ENCODE measurements at places on chromosomes 2 and 18. TPM values are rescaled to one million over a fixed set of nuclear protein-coding genes. Genes with fewer than 3 reads are reported as not detected.

The LRATD1 gene
- not detected for total RNA-seq

DNA sequence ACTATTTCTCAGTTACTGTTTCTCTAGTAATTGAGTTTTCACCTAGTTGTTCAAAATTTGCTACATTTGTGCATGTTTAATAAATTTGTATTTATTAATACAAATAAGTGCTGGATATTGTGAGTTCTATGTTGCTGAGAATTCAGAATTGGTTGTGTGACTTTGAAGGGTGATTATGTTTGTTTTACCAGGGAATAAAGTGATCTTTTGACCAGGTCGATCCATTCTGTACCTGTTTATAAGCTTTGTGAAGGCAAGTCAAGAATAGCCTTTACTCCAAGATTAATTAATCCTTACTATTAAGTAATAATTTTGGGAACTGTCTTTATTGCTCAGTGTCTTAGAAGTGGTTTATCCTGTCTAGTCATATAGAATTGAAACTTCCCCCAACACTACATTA is 230.0 kb upstream of the GYPC start:
- DNase-seq, result no peak

The TXNDC2 gene
- total RNA-seq, result 0.73 TPM

DNA sequence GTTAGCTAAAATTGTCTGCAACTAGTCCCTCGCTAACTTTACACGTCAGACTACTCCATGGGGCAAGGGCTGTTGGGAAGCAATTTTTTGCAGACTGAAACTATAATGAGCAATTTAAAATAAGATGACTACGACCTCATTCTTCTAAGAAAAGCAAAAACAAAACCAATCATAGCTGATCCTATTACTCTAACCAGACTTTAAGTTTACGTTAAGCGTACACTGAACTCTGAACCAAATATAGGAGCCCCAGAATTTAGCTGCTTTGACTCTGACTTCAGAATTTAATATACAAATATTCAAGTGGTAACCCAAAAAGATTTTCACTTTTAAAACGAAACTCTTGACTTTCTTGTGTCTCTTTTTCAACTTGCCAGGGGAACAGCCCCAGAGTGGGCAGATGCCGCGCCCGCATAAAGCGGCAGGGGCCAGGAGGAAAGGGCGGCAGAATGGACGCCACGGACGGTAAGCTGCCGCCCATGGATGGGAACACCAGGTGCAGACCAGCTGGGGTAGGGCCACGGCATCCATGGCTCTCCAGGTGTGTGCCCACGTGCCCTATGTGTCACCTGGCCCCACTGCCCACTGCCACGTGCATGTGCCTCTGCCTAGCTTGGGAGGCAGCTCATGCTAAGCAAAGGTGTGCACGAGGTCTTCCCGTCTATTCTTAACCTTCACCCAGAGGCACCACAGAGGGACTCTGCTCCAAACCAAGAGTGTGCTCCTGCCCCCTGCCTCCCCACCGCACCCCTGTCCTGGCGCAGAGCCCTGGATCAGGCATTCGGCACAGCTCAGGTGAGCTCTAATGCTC is 217.6 kb downstream of the HDAC4 start:
- DNase-seq, result no peak

- DNase-seq, result no peak
Observed at GRCh38 chr18:35432565-35433001, 55.4 kb upstream of the ZNF396 start.

- DNase-seq, result peak; percentile 60
Observed at GRCh38 chr18:79950515-79951341, 725 bp downstream of the SLC66A2 start.

DNA sequence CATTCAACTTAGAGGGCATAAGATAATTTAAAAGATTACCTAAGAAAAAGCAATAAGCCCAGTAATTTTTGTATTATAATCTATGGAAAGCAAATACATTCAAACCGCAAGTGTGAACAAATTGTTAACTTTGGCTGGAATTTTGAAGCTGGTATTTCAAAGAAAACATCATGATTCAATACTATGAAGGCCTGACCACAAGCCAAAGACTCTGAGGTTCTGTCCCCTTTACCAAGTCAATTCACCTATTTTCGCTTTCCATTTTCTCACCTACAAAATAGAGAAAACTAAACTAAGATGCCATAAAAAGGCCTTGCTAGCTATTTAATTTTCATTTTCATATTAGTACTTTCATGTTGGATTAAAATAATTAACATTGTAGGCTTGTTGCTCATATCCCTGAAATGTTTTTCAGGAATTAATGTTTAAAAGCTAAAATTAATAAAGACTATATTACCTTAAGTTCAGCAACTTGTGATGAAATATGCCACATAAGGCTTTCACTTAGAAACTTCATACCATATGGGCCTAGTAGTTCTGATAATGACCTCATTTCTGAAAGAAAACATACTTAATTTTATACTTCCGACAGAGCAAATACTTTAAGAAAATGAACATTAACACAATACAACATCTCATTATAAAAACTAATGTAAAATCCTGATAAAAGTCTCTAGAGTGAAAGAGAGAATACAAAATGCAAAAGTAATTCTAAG is 85.7 kb upstream of the FRZB start:
- DNase-seq, result no peak

- no peak for DNase-seq
Observed at GRCh38 chr2:235858881-235859280, 309.3 kb downstream of the GBX2 start.

GRCh38 chr2:128318776-128319464 is at the start of gene HS6ST1:
TSS of gene HS6ST1 (minus strand) at chr2:128318868. CDS start at chr2:128318563, 305 bp downstream.
- peak; percentile 91 for DNase-seq

The EVA1A gene
- not detected for total RNA-seq

GRCh38 chr2:125581557-125581956 is 1074.4 kb upstream of the GYPC start:
- DNase-seq, result no peak

- no peak for DNase-seq
Observed at GRCh38 chr2:229287823-229288222, 16.7 kb upstream of the PID1 start.

Measured in B cell (primary cell).